ENCODE measurements at places on chromosomes 1 and 21. TPM values are rescaled to one million over a fixed set of nuclear protein-coding genes. Genes with fewer than 3 reads are reported as not detected.

Gene SYCP1
- not detected for total RNA-seq

Gene WASF2
- 87.1 TPM for total RNA-seq

Gene E2F2
- 5.5 TPM for total RNA-seq

Gene TRIM58
- 0.11 TPM for total RNA-seq

Gene FAM110D
- total RNA-seq: not detected

Gene ACKR1
- not detected for total RNA-seq

GRCh38 chr1:85660541-85660940 lies 47.7 kb downstream of the ZNHIT6 start:
- DNase-seq: no peak

- no peak for DNase-seq
Measured at GRCh38 chr1:23756676-23757075, 13.4 kb downstream of the ELOA start.

GRCh38 chr1:84492726-84493125 lies 13.5 kb upstream of the SPATA1 start:
- no peak for DNase-seq

GRCh38 chr1:201008666-201009360 lies 14.7 kb downstream of the KIF21B start:
- DNase-seq: no peak

DNA sequence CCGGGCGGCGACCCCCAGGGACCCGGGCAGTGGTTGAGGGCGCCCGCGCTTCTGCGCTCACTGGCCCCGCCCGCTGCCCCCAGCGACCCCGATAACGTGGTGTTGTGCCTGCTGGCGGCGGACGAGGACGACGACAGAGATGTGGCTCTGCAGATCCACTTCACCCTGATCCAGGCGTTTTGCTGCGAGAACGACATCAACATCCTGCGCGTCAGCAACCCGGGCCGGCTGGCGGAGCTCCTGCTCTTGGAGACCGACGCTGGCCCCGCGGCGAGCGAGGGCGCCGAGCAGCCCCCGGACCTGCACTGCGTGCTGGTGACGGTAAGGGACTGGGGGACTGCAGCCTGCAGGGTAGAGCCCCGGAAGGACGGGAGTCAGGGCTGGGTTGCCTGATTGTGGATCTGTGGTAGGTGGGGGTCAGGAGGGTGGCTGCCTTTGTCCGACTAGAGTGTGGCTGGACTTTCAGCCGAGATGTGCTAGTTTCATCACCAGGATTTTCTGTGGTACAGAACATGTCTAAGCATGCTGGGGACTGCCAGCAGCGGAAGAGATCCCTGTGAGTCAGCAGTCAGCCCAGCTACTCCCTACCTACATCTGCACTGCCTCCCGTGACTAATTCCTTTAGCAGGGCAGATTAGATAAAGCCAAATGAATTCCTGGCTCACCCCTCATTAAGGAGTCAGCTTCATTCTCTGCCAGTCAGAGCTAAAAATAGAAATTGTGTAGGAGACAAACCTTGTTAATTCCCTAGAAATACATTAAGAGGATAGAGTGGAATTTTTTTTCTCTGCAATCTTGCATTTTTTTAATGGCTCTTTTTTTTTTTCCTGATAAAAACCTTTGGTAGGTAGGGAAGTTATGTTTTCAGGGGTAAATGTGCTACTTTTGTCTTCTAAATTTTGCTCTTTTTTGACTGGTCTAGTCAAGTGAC lies 1.5 kb downstream of the GADD45A start:
- peak; percentile 48 for DNase-seq

DNA sequence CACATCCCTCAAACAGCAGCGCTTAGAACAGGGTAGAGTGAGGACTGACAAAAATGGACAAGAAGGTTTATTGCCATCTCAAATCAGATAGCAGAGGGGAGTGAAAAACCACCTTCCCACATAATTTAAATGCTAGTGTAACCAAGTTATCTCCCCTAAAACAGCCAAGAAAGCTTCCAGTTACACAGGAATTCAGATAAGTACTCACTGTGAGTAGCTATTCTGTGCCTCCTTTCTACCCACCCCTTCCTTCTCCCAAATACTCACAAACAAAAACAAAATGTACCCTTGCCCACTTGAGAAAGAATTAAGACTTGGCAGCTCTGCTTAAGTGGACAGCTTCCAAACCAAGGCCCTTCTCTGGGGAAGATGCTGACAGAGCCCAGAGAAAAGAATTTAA lies 9.1 kb downstream of the OTUD7B start:
- DNase-seq: no peak

DNA sequence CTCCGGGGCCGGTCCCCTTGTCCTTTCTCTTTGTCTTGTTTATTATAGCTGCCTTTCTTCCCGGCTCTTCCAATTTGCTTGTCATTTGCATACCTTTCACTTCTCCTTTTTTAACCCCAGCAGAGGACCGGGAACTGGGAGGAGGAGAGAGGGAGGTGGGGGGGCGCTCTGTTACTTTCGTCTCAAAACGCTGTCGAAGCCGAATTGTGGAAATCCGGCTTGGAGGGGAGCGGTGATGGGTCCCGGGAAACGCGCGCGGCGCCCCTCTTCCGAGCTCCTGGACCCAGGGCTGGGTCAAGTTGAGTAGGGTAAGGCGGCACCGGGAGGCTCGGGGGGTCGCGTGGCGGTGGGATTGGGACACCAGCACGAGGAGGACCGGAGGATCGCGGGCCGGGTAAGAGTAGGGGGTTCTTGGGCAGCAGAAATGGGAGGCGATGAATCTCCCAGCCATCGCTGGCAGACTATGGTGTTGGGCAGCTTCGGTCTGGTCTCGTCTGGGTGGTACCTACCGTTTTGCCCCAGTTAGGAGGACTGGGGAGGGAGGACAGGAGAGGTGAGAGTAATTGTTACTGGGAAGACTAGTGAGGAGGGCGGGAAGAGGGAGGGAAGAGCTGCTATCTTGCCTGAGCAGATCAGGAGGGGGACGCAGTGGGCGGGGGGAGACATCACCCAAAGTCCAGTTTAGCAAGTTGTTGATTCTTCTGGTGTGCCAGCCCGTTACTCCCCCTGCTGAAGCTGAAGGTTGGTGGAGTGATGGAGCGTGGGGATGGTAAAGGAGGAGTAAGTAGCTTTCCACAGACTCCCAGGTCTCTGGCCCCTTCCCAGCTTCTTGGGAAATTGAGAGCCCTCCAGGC lies 1.5 kb downstream of the PROX1 start:
- no peak for DNase-seq

- no peak for DNase-seq
Measured at GRCh38 chr21:42806509-42807140, 72.7 kb downstream of the WDR4 start.

DNA sequence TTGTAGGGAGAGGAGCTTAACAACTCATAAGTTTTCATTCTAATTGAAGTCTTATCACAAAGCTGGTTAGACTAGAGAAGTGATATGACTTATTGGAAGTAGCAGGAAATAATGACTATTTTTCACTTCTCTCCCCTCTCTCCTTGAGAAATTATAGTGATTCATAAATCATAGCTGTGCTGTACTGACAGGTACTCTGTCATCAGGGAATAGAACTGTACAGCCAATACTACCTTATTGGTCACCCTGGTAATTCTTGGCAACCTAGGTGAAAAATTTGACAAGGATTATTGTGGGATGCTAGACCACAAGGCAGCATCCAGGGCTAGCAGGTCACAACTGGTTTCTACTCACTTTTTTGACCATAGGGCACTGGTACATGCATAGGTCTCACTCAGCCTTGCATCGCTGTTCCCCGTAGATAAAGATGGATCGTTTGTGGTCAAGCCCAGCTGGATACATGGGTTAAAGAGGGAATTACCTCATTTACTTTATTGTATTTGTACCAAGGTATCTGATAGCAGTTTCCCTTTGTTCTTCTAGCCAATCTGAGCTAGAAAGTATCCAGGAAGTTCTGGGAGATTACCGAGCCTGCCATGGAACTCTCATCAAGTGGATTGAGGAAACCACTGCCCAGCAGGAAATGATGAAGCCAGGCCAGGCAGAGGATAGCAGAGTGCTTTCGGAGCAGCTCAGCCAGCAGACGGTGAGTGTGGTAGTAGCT lies 113.6 kb downstream of the MACF1 start:
- no peak for DNase-seq

GRCh38 chr1:114024049-114024448 lies 44.8 kb downstream of the OLFML3 start:
- no peak for DNase-seq

Data from activated T-cell treated with anti-CD3 and anti-CD28 coated beads, Interleukin-2, amount 50 U/mL, for 4 hours (primary cell).